ENCODE measurements at places on chromosomes 6 and 20. TPM values are rescaled to one million over a fixed set of nuclear protein-coding genes. Genes with fewer than 3 reads are reported as not detected.

The AKAP7 gene
- 0.54 TPM for total RNA-seq

The BEND3 gene
- total RNA-seq: 1.8 TPM

DNA sequence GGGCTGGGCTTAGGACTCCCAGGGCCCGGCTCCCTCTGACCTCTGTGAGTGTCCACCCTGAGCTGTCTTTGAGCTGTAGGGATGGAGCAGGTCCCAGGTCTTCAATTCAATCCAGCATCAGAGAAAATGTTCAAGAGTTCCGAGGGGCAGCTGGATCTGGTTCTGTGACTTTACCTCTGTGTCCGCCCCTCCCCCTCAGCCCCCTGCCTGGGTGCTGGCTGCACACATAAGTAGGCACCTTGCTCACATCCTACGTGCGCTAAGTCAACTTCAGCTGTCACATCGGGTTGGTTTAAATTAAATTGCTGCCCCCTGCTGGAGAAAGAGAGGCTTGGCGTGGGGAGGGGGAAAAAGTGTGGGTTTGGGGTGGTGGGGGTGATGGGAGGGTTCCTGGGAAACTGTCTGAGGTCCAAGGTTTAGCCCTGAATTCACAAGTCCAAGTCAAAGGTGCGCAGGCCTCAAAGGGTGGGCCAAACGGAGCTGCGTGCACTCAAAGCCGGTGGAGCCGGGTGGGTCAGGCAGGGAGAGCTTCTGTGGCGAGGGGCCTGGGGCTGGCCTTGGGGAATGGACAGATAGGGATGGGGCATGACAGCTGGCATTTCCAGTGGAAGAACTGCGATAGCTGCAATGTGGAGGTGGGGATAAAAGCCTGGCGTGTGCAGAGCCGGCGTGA, 3.0 kb downstream of the WFDC5 start:
- no peak overlapping the region for H3K27ac ChIP-seq
- H3K36me3 ChIP-seq: no peaks in the 10 kb centered on the region
- H3K4me3 ChIP-seq: no peak overlapping the region
- no peak for DNase-seq
- peaks cover 40% of the 10 kb centered on the region for H3K27me3 ChIP-seq

DNA sequence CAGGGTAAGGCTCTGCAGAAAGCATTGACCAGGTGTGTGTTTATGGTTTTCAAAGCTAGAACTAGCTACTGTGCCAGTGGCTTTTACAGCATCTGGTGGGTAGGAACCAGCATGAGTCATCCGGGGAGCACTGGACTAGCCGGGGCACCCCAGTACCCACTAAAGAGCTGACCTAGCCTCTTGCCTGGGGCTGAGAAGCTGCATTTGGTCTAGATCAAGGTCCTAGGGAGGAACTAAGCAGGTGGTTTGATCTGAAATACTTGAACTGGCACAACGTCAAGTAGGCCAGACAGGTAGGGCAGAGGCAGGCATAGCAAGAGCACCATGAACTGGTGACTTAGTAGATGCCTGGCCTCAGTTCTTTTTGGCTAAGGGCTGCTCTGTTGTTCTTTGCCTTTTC, 109.8 kb upstream of the PTPRK start:
- no peaks in the 10 kb centered on the region for H3K4me1 ChIP-seq
- no peaks in the 10 kb centered on the region for H3K27me3 ChIP-seq
- no peak for DNase-seq
- H3K27ac ChIP-seq: no peak overlapping the region
- H3K36me3 ChIP-seq: no peaks in the 10 kb centered on the region

GRCh38 chr6:150152891-150153876, 10.3 kb downstream of the PPP1R14C start:
- no peaks in the 10 kb centered on the region for H3K4me1 ChIP-seq
- peaks cover 23% of the 10 kb centered on the region for H3K27me3 ChIP-seq
- H3K36me3 ChIP-seq: no peaks in the 10 kb centered on the region
- DNase-seq: peak; percentile 4
- H3K27ac ChIP-seq: no peak overlapping the region
- no peak overlapping the region for H3K4me3 ChIP-seq

Data from IMR-90 (cell line).